Neural crest cell (in vitro differentiated cells): ENCODE measurements at places on chromosomes 16 and 17. TPM values are rescaled to one million over a fixed set of nuclear protein-coding genes. Genes with fewer than 3 reads are reported as not detected.

The CHD9 gene
- 76.0 and 76.6 TPM in 2 replicates for total RNA-seq

DNA sequence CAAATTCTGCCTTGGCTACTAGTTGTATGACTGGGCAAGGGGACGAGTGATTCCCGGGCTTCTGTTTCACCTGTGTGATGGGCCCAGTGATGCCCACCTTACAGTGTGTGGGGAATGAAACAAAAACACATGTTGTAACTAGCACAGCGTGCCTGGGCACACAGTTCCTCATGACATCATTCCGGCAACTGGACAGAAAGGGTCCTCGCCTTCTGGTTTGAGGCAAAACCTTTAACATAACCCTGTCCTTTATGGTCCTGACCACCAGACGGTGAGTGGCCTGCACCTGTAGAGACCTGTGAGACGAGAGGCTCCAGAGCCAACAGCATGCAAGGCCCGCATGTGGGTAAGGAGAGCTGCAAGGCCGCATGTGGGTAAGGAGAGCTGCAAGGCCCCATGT, 7.7 kb upstream of the SLC38A8 start:
- DNase-seq: no peak

DNA sequence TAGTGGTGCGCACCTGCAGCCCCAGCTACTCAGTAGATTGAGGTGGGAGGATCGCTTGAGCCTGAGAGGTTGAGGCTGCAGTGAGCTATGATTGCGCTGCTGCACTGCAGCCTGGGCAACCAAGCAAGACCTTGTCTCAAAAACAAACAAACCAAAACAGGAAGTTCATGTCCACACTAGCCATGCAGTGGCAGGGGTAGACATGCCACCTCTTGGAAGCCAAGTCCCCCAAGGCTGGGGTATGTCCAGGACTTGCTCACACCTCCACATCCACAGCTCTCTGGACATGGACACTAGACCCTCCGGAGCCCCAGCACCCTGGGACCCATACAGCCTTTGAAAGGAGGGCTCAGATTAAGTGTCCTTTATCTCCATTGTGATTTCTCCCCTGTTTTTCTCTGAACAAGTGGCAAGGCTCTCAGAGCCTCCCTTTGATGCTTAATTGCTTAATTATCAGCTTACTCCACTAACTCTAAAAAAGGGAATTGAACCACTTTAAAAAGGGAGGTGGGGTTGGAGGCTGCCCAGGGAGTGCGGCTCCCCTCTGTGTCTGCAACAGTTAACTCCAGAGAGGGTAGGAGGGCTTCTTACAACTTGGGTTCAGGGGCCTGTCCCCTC, 424.6 kb upstream of the C16orf82 start:
- DNase-seq: no peak

- DNase-seq: no peak
Measured at GRCh38 chr16:70774261-70774660, 26.7 kb downstream of the VAC14 start.

GRCh38 chr17:6981426-6981825, 14.4 kb upstream of the ALOX12 start:
- no peak for DNase-seq

DNA sequence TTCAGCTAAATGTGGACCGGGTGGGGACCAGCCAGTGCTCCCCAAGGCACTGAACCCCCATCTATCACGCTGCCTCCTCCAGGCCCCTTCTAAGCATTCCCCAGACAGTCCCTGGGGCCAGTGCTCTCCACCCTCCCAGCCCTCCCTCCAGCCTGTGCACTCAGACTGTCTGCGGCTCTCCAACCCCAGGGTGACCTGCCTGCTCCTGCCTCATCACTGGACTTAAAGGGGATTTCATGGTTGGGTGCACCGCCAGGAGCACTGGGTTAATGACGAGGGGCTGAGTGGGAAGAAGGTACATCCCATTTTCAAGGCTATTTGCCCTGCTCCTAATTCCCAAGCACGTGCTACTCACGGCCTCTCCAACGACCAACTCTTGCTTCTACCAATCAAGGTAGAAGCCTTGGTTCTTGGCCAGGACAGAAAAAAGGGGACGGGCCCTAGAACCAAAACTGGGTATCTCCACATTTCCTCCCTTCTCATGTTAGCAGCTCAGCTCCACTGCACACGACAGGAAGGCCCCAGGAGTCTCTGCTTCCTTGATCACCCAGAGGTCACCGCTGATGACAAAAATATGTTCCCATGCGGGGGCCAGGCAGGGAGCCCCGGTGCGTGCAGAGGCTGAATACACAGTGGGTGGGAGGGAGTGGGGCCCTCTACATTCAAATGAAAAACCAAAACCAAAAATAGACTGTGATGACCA, 3.5 kb upstream of the ABR start:
- DNase-seq: no peak

- DNase-seq: no peak
Measured at GRCh38 chr16:48810803-48811453, 200.9 kb upstream of the N4BP1 start.

DNA sequence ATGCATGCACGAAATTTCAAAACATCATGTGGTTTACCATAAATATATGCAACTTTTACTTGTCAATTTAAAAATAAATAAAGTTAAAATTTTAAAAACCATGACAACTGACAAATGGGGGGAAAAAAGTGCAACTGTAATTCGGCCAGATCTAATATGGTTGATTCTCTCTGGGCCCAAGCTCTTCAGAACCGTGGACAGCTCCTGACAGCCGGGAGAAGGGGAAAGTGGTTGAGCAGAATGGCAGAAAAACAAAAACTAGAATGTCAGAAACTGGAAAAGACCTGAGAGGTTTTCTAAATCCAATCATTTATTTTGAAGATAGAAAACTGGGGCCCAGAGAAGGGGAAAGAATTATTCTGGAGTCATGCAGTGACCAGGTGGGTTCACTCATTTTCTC, 126.6 kb downstream of the TMEM132E start:
- peak; percentile 53 for DNase-seq
